ENCODE measurements at places on chromosomes 11 and 22.

GRCh38 chr11:104690241-104690640 is 208.0 kb downstream of the CASP12 start:
- no peak for DNase-seq

DNA sequence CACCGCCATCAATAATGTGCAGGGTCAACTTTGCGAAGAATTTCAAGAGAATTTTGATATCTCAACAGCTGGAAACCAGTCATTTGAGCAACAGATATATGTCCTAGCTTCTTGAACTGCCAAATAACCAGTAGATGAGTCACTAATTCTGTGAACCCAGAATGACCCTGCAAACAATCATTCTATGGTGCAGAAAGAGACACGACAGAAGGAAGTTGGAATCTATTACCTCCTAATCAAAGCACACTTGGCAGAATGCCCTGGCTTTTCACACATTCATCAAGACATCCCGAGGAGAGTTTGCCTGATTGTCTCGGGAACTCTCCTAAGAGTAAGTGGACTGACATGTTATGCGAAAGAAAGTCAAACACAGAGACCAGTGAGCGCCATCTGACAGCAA is 621.1 kb downstream of the OPCML start:
- DNase-seq, result no peak

- no peak for DNase-seq
These were observed 20.2 kb upstream of the OR10A5 start for GRCh38 chr11:6825231-6825744.

- DNase-seq, result no peak
These were observed 32.1 kb downstream of the RPL27A start for GRCh38 chr11:8714622-8715225.

GRCh38 chr11:106553304-106553703 is 465.0 kb downstream of the GUCY1A2 start:
- DNase-seq, result no peak
